ENCODE measurements at places on chromosomes 13 and 19. TPM values are rescaled to one million over a fixed set of nuclear protein-coding genes. Genes with fewer than 3 reads are reported as not detected.

DNA sequence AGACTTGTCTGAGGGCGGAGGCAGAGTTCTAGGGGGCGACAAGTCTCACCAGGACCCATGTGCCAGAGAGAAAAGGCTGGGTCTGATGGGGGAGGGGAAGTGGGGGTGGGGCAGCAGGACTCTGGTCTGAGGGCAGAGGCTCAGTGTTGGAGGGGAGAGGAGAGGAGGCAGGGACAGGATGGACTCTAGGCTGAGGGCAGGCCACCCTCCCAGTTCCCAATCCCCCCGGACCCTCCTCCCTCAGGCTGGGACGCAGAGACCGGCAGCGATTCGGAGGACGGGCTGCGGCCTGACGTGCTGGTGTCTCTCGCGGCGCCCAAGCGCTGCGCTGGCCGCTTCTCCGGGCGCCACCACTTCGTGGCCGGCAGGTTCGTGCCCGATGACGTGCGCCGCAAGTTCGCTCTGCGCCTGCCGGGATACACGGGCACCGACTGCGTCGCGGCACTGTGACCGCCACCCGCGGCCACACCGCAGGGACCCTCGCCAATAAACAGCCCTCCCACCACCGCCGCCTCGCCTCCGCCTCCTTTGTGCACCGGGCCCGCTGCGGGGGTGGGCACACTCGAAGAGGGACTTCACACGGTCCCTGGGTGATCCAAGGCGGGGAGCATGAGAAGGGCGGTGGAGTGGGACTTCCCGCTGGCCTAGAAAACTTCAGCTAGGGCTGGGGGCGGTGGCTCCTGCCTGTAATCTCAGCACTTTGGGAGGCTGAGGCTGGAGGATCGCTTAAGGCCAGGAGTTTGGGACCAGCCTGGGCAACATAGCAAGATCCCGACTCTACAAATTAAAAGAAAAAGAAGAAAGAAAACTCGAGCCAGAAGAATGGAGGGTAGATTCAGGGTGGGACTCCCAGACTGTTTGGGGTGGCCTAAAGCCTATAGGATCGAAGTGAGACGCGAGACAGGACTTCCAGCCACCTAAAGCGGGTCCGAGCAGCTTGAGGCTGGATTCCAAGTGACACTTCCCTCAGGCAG, 703 bp upstream of the CILP2 start:
- peaks cover 20% of the 10 kb centered on the region for H3K4me1 ChIP-seq
- no peaks in the 10 kb centered on the region for H3K36me3 ChIP-seq
- H3K27me3 ChIP-seq = peaks cover 25% of the 10 kb centered on the region
- H3K27ac ChIP-seq = no peak overlapping the region
- H3K4me3 ChIP-seq = no peak overlapping the region

GRCh38 chr19:11373885-11374432, 507 bp upstream of the SWSAP1 start:
- H3K4me1 ChIP-seq = peaks cover 12% of the 10 kb centered on the region
- H3K4me3 ChIP-seq = peak overlapping the region; percentile 74
- no peaks in the 10 kb centered on the region for H3K36me3 ChIP-seq
- H3K27ac ChIP-seq = peak overlapping the region; percentile 98
- no peaks in the 10 kb centered on the region for H3K27me3 ChIP-seq
- DNase-seq = no peak

DNA sequence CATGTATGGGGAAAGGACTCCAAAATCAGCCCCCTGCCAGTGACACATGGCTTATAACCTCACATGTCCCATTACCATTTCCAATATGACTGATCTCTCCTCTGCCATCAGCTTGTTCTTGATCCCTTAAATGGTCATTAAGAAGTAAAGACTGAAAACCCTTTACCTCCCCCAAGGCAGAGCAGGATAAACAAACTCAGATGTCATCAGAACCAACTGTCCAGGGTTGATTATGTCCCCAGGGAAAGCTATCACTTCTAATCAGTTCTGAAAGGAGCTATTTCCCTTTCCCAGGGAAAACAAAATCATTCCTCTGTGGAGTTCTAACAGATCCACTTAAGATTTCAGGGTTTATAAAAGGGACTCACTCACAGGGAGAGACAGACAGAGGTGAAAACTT, 350.9 kb downstream of the SUCLA2 start:
- no peak overlapping the region for H3K27ac ChIP-seq
- no peaks in the 10 kb centered on the region for H3K4me1 ChIP-seq
- H3K4me3 ChIP-seq = no peak overlapping the region
- no peaks in the 10 kb centered on the region for H3K36me3 ChIP-seq

MAST1 gene
- not detected for total RNA-seq

ZNF177 gene
- total RNA-seq = 5.8 TPM

LILRB3 gene
- total RNA-seq = not detected

- DNase-seq = no peak
- no peak overlapping the region for H3K4me3 ChIP-seq
- no peaks in the 10 kb centered on the region for H3K4me1 ChIP-seq
Measured at GRCh38 chr19:31676271-31677004, 327.2 kb upstream of the TSHZ3 start.

ZNF28 gene
- total RNA-seq = 30.6 TPM

- H3K27me3 ChIP-seq = no peaks in the 10 kb centered on the region
- no peak overlapping the region for H3K27ac ChIP-seq
- H3K4me3 ChIP-seq = no peak overlapping the region
- no peaks in the 10 kb centered on the region for H3K4me1 ChIP-seq
Measured at GRCh38 chr13:100753376-100753775, 78.8 kb upstream of the TMTC4 start.

LMTK3 gene
- total RNA-seq = not detected

MAP2K7 gene
- 5.4 TPM for total RNA-seq

KLF5 gene
- 8.5 TPM for total RNA-seq

TEX101 gene
- total RNA-seq = not detected

GRCh38 chr13:32010136-32010535, 21.4 kb upstream of the FRY start:
- H3K27ac ChIP-seq = no peak overlapping the region
- no peak overlapping the region for H3K4me3 ChIP-seq
- H3K4me1 ChIP-seq = no peaks in the 10 kb centered on the region
- no peaks in the 10 kb centered on the region for H3K36me3 ChIP-seq
- no peak for DNase-seq

PPP6R1 gene
- total RNA-seq = 23.8 TPM

DNA sequence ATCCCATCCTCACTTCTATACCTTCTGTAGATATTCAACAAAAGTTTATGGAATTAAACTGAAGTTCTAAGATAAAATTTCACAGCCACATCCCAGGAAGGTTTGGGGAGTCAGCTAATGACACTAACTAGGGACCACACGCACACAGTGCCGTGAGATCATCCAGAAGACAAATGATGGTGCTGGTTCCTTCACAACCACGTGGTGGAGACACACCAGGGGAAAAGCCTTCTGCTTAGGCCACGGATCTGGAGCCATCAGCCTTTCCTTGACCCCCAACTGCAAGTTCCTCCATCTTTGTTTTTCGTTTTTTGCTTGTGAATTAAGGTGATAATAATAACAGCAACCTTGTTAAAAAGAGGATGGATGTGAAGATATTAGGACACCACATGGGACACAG, 241.6 kb upstream of the MAB21L1 start:
- no peak overlapping the region for H3K4me3 ChIP-seq
- no peaks in the 10 kb centered on the region for H3K36me3 ChIP-seq
- no peaks in the 10 kb centered on the region for H3K27me3 ChIP-seq
- no peak overlapping the region for H3K27ac ChIP-seq
- DNase-seq = no peak
- H3K4me1 ChIP-seq = no peaks in the 10 kb centered on the region

GRCh38 chr19:55529636-55530234, 7.2 kb downstream of the SBK2 start:
- no peaks in the 10 kb centered on the region for H3K36me3 ChIP-seq
- no peak overlapping the region for H3K4me3 ChIP-seq
- no peak overlapping the region for H3K27ac ChIP-seq
- H3K27me3 ChIP-seq = no peaks in the 10 kb centered on the region
- no peaks in the 10 kb centered on the region for H3K4me1 ChIP-seq

DNA sequence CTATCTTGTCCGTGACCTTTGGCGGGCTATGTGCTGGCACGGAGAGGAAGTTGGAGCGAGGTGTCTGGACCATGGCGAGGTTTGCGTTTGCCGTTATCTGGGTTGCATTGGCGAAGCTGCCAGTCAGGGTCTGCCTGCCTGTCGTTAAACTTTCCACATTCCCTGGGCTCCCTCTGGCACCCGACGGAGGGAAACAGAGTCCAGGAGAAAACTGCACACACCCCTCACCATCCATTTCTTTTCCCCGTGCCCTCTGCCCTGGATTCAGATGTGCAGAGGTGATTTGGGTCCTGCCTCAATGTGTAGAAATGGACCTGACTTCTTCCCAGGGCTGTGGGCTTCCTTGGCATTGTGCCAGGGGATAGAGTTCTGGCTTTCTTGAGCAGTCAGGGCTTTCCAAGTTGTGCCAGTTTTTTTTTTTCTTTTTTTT, 142.4 kb downstream of the URI1 start:
- H3K4me3 ChIP-seq = no peak overlapping the region
- H3K36me3 ChIP-seq = no peaks in the 10 kb centered on the region
- DNase-seq = no peak
- no peaks in the 10 kb centered on the region for H3K4me1 ChIP-seq
- H3K27me3 ChIP-seq = no peaks in the 10 kb centered on the region

GRCh38 chr19:44050740-44051649, 841 bp upstream of the ZNF223 start:
- H3K4me3 ChIP-seq = peak overlapping the region; percentile 50
- H3K27me3 ChIP-seq = peaks cover 6% of the 10 kb centered on the region
- no peak for DNase-seq
- H3K4me1 ChIP-seq = no peaks in the 10 kb centered on the region
- H3K27ac ChIP-seq = peak overlapping the region; percentile 7
- H3K36me3 ChIP-seq = no peaks in the 10 kb centered on the region

TMEM205 gene
- total RNA-seq = 117 TPM

DNA sequence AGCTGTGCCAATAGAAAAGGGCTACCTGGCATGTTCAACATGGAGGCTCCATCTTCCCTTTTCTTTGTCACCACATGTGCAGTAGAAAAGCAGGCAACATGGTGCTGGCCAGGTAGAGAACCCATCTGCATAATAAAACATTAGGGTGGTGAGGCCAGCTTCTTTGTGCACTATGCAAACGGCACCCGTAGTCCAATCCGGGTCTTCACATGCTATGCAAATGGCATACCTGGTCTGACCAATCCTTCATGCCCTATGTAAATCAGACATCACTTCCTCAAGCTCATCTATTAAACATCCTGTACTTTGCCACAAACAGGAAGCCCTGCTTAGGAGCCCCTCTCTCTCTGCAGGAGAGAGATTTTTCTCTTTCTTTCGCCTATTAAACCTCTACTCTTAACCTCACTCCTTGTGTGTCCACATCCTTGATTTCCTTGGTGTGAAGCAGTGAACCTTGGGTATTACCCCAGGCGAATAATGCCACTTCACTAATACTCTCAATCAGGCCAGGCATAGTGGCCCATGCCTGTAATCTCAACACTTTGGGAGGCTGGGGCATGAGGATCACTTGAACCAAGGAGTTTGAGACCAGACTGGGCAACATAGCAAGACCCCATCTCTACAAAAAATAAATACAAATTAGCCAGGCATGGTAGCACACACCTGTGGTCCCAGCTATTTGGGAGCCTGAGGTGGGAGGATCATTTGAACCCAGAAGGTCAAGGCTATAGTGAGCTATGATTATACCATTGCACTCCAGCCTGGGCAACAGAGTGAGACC, 111.3 kb upstream of the MRI1 start:
- no peak overlapping the region for H3K27ac ChIP-seq
- DNase-seq = no peak
- no peaks in the 10 kb centered on the region for H3K4me1 ChIP-seq
- no peaks in the 10 kb centered on the region for H3K36me3 ChIP-seq

GRCh38 chr13:32824061-32824460, 192.2 kb upstream of the KL start:
- H3K27me3 ChIP-seq = no peaks in the 10 kb centered on the region
- H3K27ac ChIP-seq = no peak overlapping the region
- DNase-seq = no peak

DNA sequence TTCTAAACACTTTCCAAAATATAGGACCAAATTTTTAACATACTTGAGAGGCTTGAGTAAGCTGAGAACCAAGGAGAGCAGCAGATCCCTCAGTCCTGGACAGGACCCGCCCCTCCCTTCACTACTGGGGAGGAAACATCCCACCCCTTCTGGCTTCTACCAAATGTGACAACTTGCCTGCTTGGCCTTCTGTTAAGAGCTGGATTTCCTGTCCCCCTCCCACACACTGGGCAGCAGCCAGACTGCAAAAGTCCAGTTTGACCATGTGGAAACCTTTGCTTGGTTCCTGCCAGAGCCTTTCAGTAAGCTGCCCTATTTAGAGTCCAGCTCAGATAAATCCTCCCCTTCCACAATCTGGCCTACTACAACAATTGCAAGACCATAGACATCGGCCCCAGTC, 84.3 kb downstream of the FGF14 start:
- H3K27me3 ChIP-seq = no peaks in the 10 kb centered on the region
- peak overlapping the region; percentile 59 for H3K27ac ChIP-seq
- peak; percentile 92 for DNase-seq
- H3K4me3 ChIP-seq = no peak overlapping the region
- no peaks in the 10 kb centered on the region for H3K4me1 ChIP-seq

All from uterus (tissue), 4 donors.